ENCODE measurements at places on chromosomes 16 and 17. TPM values are rescaled to one million over a fixed set of nuclear protein-coding genes. Genes with fewer than 3 reads are reported as not detected.

Gene KCNJ18
- not detected for total RNA-seq

Gene LMF1
- 13.4 TPM for total RNA-seq

Gene SLC35B1
- total RNA-seq: 36.2 TPM

Gene SPATA20
- total RNA-seq: 67.0 TPM

Gene NDUFB10
- 197 TPM for total RNA-seq

Gene AANAT
- not detected for total RNA-seq

Gene RHOT1
- 32.8 TPM for total RNA-seq

Gene SPEM3
- not detected for total RNA-seq

Gene RNF166
- 10.2 TPM for total RNA-seq

Gene ELMO3
- 0.32 TPM for total RNA-seq

Gene AMDHD2
- 58.7 TPM for total RNA-seq

Gene HNF1B
- total RNA-seq: not detected

Gene GRAP
- total RNA-seq: 0.34 TPM
